ENCODE measurements at places on chromosomes 2 and 18. TPM values are rescaled to one million over a fixed set of nuclear protein-coding genes. Genes with fewer than 3 reads are reported as not detected.

Gene VWA3B
- total RNA-seq, result not detected

Gene SYT4
- total RNA-seq, result not detected

Gene CRYBA2
- total RNA-seq, result not detected

Gene MAP2
- 23.2 TPM for total RNA-seq

Gene PLEK
- under 0.01 TPM for total RNA-seq

Gene TFCP2L1
- not detected for total RNA-seq

Measured in vein endothelial cell (primary cell).